Omental fat pad (tissue), 4 donors: ENCODE measurements at places on chromosomes 5 and 9.

- no peak for DNase-seq
These were observed 91.5 kb upstream of the ELL2 start for GRCh38 chr5:96053063-96053735.

- DNase-seq = no peak
These were observed 234.0 kb downstream of the TMEM232 start for GRCh38 chr5:110492446-110492845.

DNA sequence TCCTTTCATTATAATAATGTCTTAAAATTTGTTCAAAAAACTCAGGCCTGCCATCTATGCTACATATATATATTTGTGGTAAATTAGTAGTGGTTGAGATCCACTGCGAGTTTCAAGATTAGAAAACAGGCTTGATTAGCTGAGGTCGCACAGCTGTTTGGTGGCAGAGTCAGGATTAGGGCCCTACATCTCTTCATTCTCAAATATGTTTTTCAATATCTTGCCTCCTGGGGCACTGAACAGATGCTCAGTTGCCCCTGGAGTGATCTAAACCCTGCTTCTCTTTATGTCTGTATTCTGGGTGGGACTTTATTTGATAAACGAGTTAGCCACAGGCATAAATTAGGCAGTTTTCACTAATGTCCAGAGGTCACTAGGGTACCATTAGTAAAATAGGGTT lies 27.8 kb upstream of the CEP120 start:
- no peak for DNase-seq

GRCh38 chr9:113678119-113678858 lies 197.8 kb upstream of the ZNF618 start:
- DNase-seq = no peak
